ENCODE measurements at places on chromosomes 7 and 10.

DNA sequence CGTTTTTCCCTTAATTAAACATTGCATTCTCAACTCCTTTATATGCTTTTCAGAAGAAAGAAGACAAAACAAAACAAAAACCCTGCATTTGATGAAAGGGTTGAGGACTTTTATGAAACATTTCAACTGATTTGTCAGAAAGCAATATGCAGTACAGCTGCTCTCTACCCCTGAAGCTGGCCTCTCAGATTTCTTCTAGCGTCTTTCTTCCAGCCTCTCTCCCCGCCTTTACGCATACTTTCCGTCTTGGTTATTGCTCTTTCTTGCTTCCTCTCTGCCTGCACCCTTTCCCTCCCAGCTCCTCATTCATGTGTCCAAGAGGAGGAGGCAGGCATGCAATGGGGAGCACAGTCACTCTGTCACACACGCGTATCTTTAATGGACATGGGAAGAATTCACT lies 91.0 kb upstream of the COL1A2 start:
- no peak for DNase-seq

GRCh38 chr7:4716946-4717795 lies 35.1 kb downstream of the FOXK1 start:
- no peak for DNase-seq

- DNase-seq: no peak
Observed at GRCh38 chr10:47027108-47027783, 116.0 kb downstream of the PTPN20 start.

- no peak for DNase-seq
Observed at GRCh38 chr10:77191324-77192049, 446.1 kb downstream of the KCNMA1 start.

DNA sequence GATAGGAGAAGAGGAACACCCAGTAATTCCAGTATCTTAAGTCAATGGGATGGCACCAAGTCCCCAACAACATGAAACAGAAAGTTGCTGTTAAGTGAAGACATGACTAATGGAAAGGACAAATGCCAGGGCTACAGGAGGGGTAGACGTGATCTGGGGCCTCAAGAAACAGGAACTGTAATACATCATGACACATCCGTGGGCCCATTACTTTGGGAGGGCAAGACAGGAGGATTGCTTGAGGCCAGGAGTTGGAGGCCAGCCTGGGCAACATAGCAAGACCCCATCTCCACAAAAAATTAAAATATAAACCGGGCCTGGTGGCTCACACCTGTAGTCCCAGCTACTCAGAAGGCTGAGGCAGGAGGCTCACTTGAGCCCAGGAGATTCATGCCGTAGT lies 408.6 kb upstream of the PRKCQ start:
- no peak for DNase-seq

- no peak for DNase-seq
Observed at GRCh38 chr7:101957744-101958525, 140.5 kb downstream of the CUX1 start.

DNA sequence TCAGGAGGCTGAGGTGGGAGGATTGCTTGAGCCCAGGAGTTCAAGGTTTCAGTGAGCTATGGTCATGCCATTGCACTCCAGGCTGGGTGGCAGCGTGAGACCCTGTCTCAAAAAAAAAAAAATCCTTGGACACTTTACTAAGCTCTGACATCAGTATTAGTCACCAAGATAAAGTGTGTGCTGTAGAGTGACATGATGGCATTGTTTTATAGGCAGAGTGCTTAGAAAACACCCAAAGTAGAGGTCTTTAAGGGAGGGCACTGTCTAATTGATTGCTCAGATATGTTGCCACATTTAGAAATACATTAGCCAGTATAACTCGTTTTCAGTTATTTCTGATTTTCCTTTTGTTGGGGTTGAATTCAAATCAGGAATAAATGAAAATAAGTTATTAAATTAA lies 235.9 kb downstream of the REEP3 start:
- no peak for DNase-seq

DNA sequence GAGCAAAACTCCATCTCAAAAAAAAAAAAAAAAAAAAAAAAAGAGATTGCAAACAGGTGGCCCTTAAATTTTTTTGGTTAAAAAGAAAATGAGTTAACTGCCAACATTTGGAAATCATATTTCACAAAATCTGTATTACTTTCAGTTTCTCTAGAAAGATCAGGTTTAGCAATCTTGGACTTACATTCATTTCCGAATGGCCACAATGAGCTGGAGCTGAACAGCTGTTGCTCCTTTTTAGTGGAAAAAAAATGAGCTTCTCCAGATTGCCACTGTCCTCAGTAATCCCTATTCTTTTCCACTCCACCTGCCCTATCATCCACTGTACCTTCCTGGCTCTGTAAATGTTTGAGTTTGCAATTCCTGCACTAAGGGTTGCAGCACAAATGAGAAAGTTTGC lies 43.6 kb downstream of the RAB11FIP2 start:
- no peak for DNase-seq

DNA sequence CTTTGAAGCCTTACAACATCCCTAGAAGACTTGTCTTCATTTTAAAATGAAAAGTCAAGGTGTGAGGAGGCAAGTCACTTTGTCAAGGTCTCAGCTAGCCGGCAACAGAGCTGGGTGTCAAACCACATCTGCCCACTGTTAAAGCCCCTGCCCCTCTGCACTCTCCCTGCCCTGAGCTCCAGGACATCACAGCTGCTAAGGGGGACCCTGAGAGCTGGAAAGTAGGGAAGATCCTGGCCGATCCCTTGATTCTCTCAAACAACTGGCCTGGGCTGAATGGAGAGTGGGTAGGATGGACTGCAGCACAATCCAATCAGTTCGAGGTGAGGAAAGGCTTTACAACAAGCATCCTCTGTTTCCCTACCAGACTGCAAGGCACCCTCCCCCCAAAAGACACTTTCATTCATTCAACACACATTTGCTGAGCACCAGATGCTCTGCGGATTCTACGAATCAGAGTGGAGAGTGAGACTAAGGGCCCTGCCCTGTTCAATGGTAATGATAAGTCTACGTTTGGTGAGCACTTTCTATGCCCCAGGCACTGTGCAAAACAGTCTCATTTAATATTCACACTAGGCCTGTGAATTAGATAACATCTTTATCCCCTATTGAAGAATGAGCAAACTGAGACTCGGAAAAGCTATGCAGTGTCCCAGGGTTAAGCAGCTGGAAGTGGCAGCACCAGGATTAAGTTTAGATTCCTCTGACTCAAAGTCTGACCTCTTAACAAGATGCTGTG lies 148.1 kb downstream of the HERPUD2 start:
- no peak for DNase-seq

- no peak for DNase-seq
Observed at GRCh38 chr10:89262086-89263051, 10.8 kb upstream of the LIPA start.

- DNase-seq: no peak
Observed at GRCh38 chr10:121994429-121994941, 5.5 kb downstream of the TACC2 start.

- DNase-seq: no peak
Observed at GRCh38 chr7:74092964-74093471, 9.4 kb downstream of the LIMK1 start.

DNA sequence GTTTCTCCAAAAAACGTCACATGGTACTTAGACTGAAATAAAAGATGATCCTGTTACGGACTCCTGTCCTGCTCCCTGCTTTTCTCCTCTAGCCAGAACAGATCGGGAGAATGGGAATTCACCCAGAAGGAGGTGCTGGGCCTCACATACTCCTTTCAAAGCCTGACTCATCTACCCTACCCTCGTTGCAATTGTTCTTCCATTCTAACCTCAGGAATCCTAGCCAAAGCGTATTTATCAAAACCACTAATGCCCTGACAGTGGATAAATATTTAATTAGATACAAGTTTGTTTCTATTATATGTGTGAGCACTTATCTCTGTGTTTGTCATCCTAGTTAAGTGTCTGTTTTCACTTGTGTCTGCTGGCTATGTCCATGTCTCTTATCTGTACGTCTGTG lies 21.7 kb downstream of the ZCWPW1 start:
- DNase-seq: no peak

DNA sequence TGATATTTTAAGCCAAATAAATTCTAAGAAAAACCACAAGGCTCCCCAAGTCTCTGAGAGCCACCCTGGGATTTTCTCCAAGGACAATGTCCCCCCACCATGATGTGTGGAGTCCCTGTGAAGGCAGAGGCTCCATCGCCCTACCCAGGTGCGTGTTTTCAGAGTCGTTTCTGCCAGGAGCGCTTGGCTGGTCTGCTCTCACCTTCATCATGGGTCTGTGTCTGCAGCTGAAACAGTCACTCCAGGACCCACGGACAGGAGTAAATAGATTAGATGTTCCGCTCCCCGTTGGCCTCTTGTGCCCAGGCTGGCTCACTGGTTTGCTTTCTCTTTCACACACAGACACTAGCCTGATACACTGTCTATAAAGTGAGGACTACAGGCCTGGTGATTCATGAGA lies 217.5 kb downstream of the SFMBT2 start:
- DNase-seq: peak; percentile 16

DNA sequence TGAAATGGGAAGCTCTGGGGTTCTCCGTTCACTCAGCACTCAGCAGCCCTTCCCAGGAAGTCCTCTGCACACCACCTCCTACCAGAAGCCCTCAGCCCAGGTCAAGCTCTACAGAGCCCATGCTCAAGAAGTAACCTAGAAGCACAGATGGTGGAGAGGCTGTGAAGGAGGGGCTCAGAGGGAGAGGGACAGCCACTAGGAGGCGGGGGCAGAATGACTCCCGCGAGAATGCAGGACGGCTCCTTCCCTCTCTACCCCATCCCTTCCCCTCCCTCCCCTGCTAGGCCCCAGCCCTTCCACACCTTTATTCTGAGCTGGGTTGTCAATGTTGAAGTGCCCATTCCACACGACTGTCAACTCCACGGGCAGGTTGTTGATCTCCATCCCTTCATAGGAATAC lies 373.2 kb downstream of the PLXNA4 start:
- DNase-seq: no peak

DNA sequence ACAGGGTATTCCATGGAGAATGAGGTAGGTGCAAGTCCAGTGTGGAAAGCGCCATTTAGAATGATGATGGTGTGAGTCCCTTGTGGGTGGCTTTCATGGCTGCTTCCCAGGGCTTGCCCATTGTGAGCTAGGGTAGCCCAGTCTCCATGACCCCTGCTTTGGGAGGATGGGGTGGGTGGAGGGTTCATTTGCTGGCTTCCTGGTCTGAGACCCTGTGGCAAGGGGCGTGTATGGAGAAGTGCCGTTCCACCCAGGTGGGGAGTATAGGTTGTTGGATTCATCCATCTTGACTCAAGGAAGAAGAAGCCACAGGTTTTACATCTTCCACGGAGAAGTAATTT lies 27.7 kb downstream of the CCM2 start:
- no peak for DNase-seq

DNA sequence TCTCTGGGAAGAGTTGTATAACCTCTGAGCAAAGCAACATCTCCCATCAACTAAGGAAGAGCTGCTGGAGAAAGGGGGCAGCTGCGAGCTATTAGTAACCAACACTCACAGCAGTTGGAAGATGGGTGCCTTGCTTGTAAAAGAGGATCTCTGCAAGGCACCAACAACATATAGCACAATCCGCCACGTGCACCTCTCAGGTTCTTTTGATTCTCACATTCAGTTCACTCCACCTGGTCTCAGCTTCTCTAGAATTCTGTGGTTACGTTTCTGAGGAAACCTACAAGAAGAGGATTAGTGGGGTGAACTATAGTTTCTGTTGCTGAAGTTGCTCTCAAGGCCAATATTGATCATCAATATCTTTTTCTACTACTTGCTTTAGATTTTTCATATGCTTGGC lies 117.1 kb downstream of the RPS24 start:
- DNase-seq: no peak

Measured in stimulated activated CD4-positive, alpha-beta T cell treated with anti-CD3 and anti-CD28 coated beads, Interleukin-12 subunit alpha, Interleukin-12 subunit beta, amount 100 ng/mL, for 24 hours (primary cell).